Right cardiac atrium (tissue), 5 donors: ENCODE measurements at places on chromosomes 3 and 15. TPM values are rescaled to one million over a fixed set of nuclear protein-coding genes. Genes with fewer than 3 reads are reported as not detected.

Gene RHCG
- 0.24 TPM for total RNA-seq

Gene GPR149
- not detected for total RNA-seq

Gene UBE2E2
- 49.2 TPM for total RNA-seq

Gene MYLK
- 85.1 TPM for total RNA-seq

Gene FSIP1
- total RNA-seq: 0.53 TPM

Gene KBTBD13
- total RNA-seq: 3.2 TPM

Gene FES
- total RNA-seq: 15.6 TPM

Gene TPRG1
- 5.0 TPM for total RNA-seq

Gene UBAP1L
- total RNA-seq: 1.7 TPM

Gene DAZL
- total RNA-seq: not detected

Gene IL16
- total RNA-seq: 3.5 TPM

Gene NR1I2
- total RNA-seq: 0.18 TPM

Gene ADAMTS9
- 9.8 TPM for total RNA-seq

Gene PLD1
- total RNA-seq: 65.9 TPM

Gene TTLL13
- total RNA-seq: not detected

Gene HRG
- total RNA-seq: 0.22 TPM

Gene EPHB3
- 3.0 TPM for total RNA-seq

Gene CSPG4
- total RNA-seq: 14.7 TPM

Gene CILP
- total RNA-seq: 9.9 TPM

Gene GDPGP1
- total RNA-seq: 15.2 TPM

Gene TNFAIP8L3
- total RNA-seq: 4.3 TPM

Gene CADM2
- total RNA-seq: 15.3 TPM

Gene CELSR3
- total RNA-seq: 0.20 TPM

Gene GOLGA8S
- total RNA-seq: 0.85 TPM

Gene ZNF80
- total RNA-seq: not detected

Gene BDH1
- total RNA-seq: 30.5 TPM

Gene RTF1
- total RNA-seq: 22.6 TPM

Gene OSTN
- not detected for total RNA-seq

Gene LEKR1
- 2.0 TPM for total RNA-seq

Gene CCR4
- total RNA-seq: 0.12 TPM

Gene CKMT1B
- 0.44 TPM for total RNA-seq

Gene MFGE8
- 347 TPM for total RNA-seq

Gene NECTIN3
- 16.7 TPM for total RNA-seq

Gene NRG4
- 0.34 TPM for total RNA-seq

Gene FBXO40
- total RNA-seq: 258 TPM

Gene DHX36
- 35.6 TPM for total RNA-seq

Gene ERC2
- total RNA-seq: 3.0 TPM

Gene CADPS
- 64.0 TPM for total RNA-seq

Gene NTRK3
- 3.2 TPM for total RNA-seq

Gene RAB11A
- 150 TPM for total RNA-seq

Gene TNK2
- total RNA-seq: 162 TPM

Gene PLXNB1
- 51.4 TPM for total RNA-seq

Gene FRMD4B
- total RNA-seq: 32.9 TPM

Gene SCAANT1
- total RNA-seq: not detected

Gene LXN
- total RNA-seq: 11.1 TPM

Gene SUMF1
- total RNA-seq: 10.9 TPM

Gene COLQ
- total RNA-seq: 1.7 TPM

Gene PRR20G
- not detected for total RNA-seq

Gene TMEM108
- total RNA-seq: 13.2 TPM

Gene AMT
- 28.3 TPM for total RNA-seq
